Mucosa of gallbladder (tissue), 1 donor: ENCODE measurements at places on chromosomes 12 and 14. TPM values are rescaled to one million over a fixed set of nuclear protein-coding genes. Genes with fewer than 3 reads are reported as not detected.

Gene CD69
- total RNA-seq, result 18.4 TPM

Gene RNFT2
- total RNA-seq, result 5.6 TPM

- DNase-seq, result no peak
These were observed 293.4 kb downstream of the EGLN3 start for GRCh38 chr14:33657476-33657875.

DNA sequence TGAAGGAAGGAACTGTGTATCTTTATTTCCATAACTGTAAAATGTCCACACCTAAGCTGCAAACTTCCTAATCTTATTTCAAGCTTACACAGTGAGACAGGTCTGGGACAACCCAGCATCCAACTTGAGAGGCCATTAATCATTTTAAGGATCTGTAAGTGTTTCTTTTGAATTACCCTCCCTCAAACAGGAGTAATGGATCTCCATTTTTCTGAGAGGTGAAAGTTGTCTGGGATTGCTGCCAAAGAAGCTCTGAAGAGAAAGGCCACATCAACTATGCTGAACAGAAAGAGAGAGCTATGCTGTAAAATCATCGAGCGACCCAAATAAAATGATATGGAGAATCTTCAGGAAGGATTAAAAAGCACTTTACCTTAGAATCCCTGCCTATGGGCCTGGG is 131.7 kb upstream of the CPNE8 start:
- no peak for DNase-seq

- no peak for DNase-seq
These were observed 24.6 kb downstream of the TMED10 start for GRCh38 chr14:75151851-75152250.

DNA sequence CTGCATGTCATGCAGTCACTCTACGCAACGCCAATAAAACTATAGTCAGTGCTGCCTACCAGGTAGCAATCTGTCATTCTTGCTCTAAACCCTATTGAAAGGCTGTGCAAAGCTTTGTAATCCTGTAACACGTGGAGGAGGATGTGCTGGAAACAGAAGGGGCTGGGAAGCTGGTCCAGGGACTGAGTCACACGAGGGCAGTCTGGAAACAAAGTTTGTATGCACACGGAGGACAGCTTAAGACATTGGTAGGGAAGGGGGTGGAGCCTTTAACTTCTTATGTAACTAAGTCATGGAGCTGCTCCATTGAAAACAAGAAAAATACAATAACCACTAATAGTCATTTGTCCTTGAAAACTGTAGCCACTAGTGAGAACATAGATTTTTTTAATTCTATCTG is 128.0 kb downstream of the BCAT1 start:
- no peak for DNase-seq

GRCh38 chr12:108738170-108738569 is 6.9 kb upstream of the CORO1C start:
- no peak for DNase-seq
